ENCODE measurements at places on chromosomes 7 and 10.

DNA sequence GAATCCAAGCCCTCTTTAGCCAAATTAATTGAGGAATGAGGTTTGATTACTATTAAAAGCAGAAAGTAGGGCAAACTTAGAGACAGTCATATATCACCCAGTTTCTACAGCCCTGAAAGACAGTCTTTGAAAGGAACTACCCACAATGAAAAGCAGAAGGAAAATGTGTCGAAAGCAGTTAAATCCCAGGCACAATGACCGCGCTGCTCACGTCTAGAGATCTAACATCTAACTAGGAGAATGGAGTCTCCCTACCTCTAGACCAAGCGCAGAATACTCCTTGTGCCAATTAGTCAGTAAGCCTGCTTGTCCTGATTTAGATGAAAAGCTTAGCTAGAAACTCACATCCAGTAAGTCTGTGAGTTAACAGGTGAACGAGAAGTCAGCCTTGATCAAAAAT lies 350.0 kb downstream of the FGFR2 start:
- DNase-seq, result no peak

- no peak for DNase-seq
Observed at GRCh38 chr7:94907811-94908322, 473 bp downstream of the PPP1R9A start.

DNA sequence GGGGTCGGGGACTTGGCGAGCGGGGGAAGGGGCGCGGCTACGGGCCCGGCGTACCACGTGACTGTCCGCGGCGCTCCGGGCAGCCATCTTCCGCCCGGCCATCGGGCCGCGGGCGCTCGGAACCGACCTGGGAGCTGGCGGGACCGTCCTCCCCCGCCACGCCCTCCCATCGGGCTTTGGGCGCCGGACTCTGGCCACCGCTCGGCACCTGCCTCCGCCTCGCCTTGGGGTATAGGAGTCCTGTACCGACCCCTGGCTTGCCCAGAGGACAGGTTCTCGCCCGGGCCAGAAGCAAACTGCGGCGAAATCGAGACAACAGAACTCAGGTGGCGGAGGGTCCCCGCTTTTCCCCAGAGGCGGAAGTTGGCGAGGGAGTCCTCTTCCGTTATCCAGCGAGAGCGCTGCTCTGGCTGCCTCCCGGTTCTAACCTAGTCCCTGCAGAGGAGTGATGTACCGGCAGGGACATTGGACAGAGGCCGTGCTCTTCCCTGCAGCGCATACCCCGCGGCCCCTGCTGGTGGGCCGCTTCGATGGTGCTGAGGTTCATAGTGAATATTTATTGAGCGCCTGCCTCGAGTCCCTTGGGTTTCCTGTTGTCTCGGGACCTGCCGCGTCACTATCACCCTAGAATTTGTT lies 1.2 kb upstream of the SGMS1 start:
- DNase-seq, result peak; percentile 60

DNA sequence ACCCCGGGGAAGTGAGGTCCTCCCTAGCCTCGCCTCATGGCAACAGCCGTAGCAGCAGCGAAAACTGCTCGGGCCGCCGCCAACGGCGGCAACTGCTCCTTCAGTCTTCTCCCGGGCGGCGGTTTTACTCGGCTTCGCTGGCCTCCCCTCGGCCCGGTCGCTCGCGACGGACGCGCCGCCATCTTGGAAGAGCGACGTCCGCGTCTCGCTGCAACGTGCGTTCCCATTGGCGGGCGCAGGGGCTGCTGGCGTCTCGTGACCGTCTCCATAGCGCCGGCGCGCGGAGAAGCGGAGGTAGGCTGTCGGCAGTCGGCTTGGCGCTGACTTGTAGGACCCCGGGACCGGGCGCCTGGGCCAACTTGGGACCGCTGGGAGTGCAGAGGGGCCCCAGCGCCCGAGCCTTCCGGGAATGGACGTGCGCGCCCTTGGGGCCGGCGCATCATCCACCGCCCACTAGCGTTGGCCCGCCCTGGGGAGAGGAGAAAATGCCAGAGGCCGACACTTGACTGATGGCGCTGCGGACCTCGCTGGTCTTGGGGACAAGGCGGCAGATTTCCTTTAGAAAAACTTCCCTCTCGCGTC lies at the start of gene SNX13:
Gene SNX13 (minus strand): TSS at position 193 of the 582 bp plus-strand sequence. CDS start 199 bp downstream, outside the sequence.
- peak; percentile 84 for DNase-seq

DNA sequence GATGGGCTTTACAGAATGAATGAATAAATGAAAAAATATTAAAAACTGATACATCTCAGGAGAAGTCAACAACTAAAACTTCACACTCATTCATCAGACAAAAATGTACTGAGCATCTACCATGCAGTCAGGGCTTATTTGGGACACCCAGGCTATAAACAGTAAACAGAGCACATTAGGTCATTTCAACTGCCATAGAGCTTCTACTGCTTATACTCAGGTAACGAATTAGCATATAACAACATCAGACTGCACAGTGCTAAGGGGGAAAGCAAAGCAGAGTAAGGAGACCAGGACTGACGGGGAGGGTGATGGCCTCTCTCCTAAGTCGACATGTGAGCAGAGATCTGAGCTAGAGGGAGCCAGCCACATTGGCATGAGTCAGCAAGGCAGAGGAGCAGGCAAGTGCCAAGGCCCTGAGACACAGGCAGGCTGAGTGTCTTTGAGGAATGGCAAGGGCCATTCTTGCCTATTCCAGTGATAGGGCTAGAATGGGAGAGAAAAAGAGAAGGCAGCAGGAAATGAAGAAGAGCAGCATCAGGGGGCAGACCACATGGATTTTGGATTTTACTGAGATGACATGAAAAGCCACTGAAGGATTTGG lies 528.9 kb downstream of the PARD3 start:
- DNase-seq, result no peak

GRCh38 chr10:48282829-48283228 lies 8.3 kb upstream of the FRMPD2 start:
- no peak for DNase-seq

DNA sequence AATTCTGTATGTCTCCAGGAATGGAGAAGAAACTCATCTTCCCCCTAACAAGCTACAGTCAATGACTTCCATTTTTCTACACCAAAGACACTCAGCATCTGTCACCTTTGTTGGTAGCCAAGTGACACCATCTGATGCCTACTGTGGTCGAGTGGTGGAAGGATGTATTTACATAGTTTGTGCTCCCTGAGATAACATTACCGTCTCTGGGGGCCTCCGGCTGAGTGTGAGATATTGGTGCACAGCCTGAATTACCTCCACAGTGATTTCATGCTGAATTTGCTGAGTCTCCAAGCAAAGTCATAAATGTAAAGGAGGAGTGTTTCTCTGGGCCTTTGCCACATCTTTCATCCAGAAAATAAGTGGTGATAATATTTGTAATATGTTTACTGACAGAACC lies 114.0 kb downstream of the GRID1 start:
- no peak for DNase-seq

GRCh38 chr10:74165530-74165901 lies 14.5 kb downstream of the ADK start:
- no peak for DNase-seq

- DNase-seq, result no peak
Observed at GRCh38 chr7:157234271-157234670, 95.5 kb downstream of the UBE3C start.

DNA sequence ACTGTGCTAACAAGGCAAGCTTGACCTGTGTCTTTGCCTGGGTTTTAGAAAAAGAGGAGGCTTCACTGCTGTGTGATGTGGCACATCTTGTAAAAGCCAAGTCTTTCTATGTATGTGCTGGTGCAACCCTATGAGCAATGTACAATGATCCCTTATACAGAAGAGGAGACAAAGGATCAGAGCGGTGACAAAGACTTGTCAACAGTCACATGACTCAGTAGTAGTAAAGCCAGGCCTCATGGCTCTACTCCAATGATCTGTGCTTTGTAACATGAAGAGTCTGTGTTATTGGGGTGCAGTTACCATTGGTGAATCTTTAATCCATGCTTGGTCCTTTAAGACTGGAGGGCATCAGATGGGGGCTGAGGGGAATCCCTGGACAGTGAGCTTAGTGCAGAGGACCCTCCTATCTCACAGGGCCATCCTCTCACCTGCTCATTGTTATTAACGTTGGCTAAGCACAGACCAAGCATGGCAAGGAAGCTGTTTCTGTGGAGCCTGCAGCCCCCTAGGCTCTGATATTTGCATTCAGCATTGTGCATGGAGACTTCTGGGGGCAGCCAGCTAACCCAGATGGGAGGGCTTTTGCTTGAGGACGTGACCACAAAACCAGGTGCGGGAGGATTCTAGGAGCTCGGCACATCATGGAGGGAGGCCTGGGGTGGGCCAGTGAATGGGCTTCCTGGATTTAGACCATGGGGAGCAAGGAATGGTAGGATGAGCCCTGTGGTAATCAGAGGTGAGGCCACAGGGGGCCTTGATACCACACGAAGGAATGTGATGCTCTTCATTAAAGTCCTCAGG lies 308.8 kb upstream of the ZNF32 start:
- DNase-seq, result no peak

- peak; percentile 49 for DNase-seq
Observed at GRCh38 chr7:77696643-77697534, 630 bp downstream of the RSBN1L start.

DNA sequence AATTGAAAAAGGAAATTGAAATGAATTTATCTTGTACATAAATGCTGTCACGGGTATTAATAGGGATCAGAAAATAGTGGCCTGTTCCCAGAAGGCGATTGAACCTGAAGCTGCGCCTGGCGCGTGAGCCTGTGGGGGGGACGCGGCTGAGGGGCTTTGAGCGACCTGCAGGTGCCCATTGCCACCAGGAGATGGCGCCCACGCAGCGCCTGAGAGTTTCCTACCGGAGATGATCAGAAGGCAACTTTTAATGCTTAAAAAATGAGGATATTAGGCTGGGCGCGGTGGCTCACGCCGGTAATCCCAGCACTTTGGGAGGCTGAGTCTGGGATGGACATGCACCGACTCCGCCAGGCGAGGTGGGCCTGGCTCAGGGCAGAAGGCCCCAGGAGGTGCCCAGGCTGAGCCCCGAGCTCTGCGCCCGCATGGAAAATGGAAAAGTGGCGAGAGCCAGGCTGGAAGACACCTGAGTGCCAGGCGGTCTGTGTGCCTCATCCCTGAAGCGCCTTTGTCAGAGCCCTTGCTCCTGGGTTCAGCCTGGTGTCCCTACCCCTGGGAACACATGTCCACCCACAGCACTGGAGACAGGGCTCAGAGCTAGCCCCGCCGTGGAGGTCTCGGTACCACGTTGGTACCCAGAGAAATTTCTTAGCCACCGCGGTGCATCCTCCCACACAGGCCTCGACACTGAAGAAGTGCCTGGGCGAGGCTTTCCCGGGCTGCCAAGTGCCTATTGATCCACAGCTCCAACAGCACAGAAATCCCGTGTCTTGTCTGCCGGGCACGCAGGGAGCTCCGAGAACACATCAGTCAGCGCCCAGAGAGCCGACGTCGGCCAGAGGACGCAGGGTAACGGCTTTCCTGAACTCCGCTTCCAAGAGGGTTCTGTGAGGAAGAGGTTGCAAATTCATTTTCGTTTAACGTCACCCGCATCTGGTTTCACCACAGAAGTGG lies 117.4 kb downstream of the INPP5A start:
- DNase-seq, result no peak

DNA sequence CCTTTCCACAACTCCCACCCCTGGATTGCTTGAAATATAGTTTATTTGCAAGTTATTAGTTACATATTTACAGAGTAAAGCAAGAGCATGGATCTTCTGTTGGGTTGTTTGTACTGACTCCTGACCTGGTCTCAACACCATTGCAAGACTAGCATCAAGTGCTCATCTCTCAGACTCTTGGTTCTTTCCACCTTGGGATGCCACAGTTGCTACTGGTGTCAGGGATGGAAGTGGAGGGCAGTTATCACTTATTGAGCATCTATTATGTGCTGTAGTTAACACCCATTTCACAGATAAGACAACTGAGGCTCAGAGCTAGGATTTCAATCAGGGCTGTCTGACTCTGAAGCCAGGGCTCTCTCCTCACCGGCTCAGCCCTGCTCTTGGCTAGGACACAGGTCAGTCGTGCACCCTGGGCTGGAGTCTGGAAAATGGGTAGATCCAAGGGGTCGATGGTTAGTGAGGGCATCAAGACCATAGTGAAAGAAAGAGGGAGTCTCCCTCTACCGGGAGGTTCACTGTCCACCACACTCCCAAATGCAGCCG lies 614 bp upstream of the ADAMTS14 start:
- no peak for DNase-seq

- DNase-seq, result no peak
Observed at GRCh38 chr7:7946486-7946885, 22.1 kb upstream of the GLCCI1 start.
